ENCODE measurements at places on chromosomes 13 and 19. TPM values are rescaled to one million over a fixed set of nuclear protein-coding genes. Genes with fewer than 3 reads are reported as not detected.

GRCh38 chr13:45705918-45706317 lies 3.8 kb downstream of the CBY2 start:
- H3K4me3 ChIP-seq: no peak overlapping the region
- H3K36me3 ChIP-seq: no peaks in the 10 kb centered on the region
- DNase-seq: no peak
- no peaks in the 10 kb centered on the region for H3K4me1 ChIP-seq

DNA sequence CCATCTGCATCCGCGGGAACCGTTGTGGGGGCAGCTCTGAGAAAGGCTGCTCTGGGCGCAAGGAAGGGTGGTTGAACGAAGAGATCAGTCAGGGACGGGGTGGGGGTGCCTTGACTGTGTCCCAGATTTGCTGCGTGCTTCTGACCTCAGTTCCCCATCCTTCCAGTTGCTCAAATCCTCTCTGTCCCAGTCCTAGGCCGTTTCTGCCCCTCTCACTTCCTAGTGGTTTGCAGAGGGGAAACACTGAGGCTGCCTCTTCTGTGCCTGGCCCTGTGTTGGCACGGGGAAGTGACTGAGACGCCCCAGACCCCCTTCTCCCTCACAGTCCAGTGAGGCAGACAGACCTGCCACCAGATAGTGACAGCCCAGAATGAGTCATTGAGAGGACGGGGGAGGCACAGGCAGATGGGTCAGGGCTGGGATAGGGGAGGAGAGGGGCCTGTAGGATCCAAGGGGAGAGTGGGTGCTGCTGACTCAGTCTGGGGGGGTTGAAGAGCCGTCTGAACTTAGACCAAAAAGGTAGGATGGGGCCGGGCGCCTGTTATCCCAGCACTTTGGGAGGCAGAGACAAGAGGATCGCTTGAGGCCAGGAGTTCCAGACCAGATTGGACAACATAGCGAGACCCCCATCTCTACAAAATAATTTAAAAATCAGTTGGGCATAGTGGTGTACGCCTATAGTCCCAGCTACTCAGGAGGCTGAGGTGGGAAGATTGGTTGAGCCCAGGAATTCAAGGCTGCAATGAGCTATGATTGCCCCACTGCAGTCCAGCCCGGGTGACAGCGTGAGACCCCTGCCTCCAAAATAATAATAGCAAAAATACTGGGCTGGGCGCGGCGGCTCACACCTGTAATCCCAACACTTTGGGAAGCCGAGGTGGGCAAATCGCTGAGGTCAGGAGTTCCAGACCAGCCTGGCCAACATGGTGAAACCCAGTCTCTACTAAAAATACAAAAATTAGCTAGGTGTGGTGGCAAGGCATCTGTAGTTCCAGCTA lies 26.5 kb downstream of the NUMBL start:
- DNase-seq: no peak
- H3K4me1 ChIP-seq: peaks cover 17% of the 10 kb centered on the region
- H3K4me3 ChIP-seq: no peak overlapping the region
- peak overlapping the region; percentile 77 for H3K27ac ChIP-seq
- no peaks in the 10 kb centered on the region for H3K36me3 ChIP-seq

- peaks cover 61% of the 10 kb centered on the region for H3K4me1 ChIP-seq
- H3K27ac ChIP-seq: no peak overlapping the region
- H3K4me3 ChIP-seq: no peak overlapping the region
Observed at GRCh38 chr13:51663973-51664957, 80.0 kb downstream of the WDFY2 start.

DNA sequence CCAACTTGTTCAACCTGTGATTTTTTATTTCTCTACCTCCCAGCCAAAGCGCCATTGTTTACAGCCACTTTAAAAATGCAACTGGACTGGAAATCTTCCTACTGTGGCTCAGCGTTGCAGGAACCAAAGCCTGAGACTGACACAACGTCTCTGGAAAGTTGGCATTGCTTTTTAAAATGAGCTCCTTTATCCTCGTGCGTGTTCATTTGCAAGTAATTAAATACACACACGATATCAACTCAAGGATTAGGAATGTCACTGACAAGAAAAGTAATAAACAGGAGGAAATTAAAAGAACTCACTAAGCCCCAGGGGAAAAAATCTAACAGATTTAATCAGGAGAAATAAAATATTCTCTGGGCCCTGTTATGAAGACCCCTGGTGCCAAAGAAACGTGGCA lies 184.6 kb upstream of the IRS2 start:
- no peak for DNase-seq
- no peak overlapping the region for H3K4me3 ChIP-seq
- H3K27me3 ChIP-seq: no peaks in the 10 kb centered on the region
- H3K27ac ChIP-seq: no peak overlapping the region
- no peaks in the 10 kb centered on the region for H3K36me3 ChIP-seq

- H3K27me3 ChIP-seq: no peaks in the 10 kb centered on the region
- H3K36me3 ChIP-seq: no peaks in the 10 kb centered on the region
- no peak overlapping the region for H3K4me3 ChIP-seq
- DNase-seq: no peak
- no peak overlapping the region for H3K27ac ChIP-seq
Observed at GRCh38 chr19:47633517-47633916, 24.6 kb downstream of the BICRA start.

GRCh38 chr19:1133471-1133929 lies 29.7 kb downstream of the GPX4 start:
- no peak overlapping the region for H3K27ac ChIP-seq
- H3K4me1 ChIP-seq: peaks cover 27% of the 10 kb centered on the region
- no peak overlapping the region for H3K4me3 ChIP-seq
- no peak for DNase-seq

GRCh38 chr13:114144606-114145244 lies 12.3 kb upstream of the RASA3 start:
- peak overlapping the region; percentile 87 for H3K27ac ChIP-seq
- H3K4me1 ChIP-seq: peaks cover 46% of the 10 kb centered on the region
- no peaks in the 10 kb centered on the region for H3K36me3 ChIP-seq
- no peak overlapping the region for H3K4me3 ChIP-seq

DNA sequence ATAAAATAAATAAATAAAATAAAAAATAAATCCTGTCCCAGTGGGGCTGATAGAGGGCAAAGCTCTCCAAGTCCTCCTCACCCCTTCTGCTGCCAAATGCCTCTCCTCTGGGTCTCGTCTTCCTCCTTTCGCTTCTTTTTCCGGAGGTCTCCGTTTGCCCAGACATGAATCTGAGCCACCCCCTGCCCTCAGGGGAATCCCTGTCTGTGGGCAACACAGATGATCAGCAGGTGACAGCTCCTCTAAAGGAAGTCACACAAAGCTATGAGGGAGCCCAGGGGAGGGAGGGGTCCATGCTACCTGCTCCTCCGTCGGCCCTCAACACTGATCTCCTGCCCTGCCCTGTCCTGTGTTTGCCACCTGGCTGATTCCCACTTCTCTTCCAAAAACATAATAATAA lies 479 bp downstream of the TMEM150B start:
- H3K36me3 ChIP-seq: no peaks in the 10 kb centered on the region
- H3K27ac ChIP-seq: no peak overlapping the region
- H3K27me3 ChIP-seq: no peaks in the 10 kb centered on the region
- no peak for DNase-seq

DNA sequence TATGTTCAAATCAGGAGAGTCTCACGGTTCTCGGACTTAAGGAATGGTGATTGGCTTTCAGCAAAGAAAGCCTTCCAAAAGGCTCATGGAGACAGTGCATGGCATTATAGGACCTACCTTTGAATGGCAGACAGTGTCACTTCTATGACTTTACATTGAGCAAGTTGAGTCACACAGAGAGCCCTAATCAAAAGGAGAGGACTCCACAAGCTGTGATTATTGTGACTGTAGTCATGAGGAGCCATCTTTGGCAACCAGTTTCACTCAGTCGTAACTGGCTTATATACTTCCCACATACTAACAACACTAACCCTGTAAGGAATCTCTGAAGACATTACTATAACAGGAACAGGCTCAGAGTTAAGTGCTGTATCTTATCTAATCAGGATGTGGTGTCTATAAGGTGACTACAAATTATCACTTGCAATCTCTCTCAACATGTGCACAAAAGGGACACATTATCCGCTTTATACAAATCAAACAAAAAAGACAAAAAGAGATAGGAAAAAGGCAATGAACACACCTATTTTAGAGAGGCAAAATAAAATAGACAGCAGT lies 6.1 kb downstream of the LGALS14 start:
- no peaks in the 10 kb centered on the region for H3K4me1 ChIP-seq
- H3K36me3 ChIP-seq: no peaks in the 10 kb centered on the region
- no peak overlapping the region for H3K27ac ChIP-seq
- no peak overlapping the region for H3K4me3 ChIP-seq
- no peak for DNase-seq

DNA sequence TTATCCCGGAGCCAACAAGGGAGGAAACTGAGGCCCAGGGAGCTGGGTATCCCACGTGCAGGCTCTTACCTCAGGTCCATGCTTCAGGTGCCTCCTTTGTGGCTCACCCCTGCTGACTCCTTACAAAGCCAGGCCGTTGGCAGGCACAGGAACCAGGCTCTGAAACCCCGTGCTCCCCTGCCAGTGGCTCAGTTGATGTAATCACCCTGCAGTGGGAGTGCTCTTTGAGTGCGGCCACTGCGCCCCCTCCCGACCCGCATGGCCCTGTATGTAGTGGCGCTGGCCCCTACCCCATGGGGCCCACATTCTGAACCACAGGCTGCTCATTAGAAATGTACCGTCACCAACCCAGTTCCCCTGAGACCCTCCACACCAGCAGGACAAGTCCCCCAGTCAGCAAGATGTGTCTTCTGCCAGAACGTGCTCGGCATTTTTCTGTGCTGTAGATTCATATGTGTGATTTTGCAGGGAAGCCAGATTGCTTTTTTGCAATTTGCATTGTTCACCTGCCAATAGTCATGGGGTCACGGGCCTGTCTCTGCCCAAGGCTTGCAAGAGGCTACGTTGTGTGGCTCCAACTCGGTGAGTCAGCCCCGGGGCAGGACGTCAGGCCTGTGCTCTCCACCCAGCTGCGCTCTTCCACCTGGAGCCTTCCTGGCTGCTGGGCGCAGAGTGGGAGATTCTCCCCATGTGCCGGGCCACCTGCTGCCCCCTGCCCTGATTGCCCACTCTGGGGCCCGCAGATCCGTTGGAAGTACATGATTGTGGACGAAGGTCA lies 60.3 kb downstream of the SMARCA4 start:
- peaks cover 5% of the 10 kb centered on the region for H3K4me1 ChIP-seq
- H3K27me3 ChIP-seq: no peaks in the 10 kb centered on the region
- no peak for DNase-seq
- H3K4me3 ChIP-seq: no peak overlapping the region
- no peak overlapping the region for H3K27ac ChIP-seq

GRCh38 chr19:51830274-51830673 lies 35.3 kb downstream of the FPR3 start:
- no peaks in the 10 kb centered on the region for H3K4me1 ChIP-seq
- no peak for DNase-seq
- no peaks in the 10 kb centered on the region for H3K27me3 ChIP-seq

GRCh38 chr13:48094404-48094780 lies 512 bp downstream of the MED4 start:
- H3K4me1 ChIP-seq: peaks cover 37% of the 10 kb centered on the region
- H3K27me3 ChIP-seq: no peaks in the 10 kb centered on the region
- peak overlapping the region; percentile 79 for H3K27ac ChIP-seq
- peak overlapping the region; percentile 99 for H3K4me3 ChIP-seq
- H3K36me3 ChIP-seq: no peaks in the 10 kb centered on the region

DNA sequence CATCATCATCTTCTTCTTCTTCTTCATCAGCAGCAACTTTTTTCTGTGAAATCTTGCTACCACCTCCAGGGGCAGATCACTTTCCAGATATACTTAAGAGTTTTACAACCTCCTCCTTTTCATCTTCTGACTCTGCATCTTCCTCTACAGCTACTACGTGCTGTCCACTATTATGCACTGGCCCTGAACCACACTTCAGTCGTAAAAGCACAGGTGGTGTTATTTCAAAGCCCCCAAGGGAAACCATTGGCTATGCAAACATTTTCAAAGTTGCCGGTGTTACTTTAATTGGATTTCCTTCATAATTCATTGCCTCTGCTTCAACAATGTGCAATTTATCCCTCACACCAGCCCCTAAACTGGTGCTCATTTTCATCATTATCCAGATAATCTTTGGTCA lies 75.0 kb downstream of the POLR1D start:
- no peak overlapping the region for H3K4me3 ChIP-seq
- no peaks in the 10 kb centered on the region for H3K27me3 ChIP-seq
- DNase-seq: no peak
- H3K36me3 ChIP-seq: no peaks in the 10 kb centered on the region
- no peak overlapping the region for H3K27ac ChIP-seq
- no peaks in the 10 kb centered on the region for H3K4me1 ChIP-seq

DNA sequence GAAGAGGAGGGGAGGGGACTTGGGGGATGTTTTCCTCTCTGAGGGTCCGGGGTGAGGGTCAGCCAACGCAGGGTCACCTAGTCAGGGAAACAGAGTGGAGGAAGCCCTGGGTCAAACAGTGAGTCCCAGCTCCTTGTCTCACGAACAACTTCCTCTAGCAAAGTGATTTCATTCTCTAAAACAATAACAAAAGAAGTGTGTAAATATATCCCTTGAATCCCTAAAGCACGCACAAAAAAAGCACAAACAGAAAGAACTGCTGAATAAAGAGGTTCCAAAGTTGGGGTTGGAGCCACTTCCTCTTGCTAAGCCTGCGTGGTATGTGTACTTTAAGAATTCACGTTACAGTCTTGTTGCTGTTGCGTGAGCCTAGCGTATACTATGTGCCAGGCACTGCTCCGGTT lies 1.5 kb upstream of the C5AR2 start:
- no peaks in the 10 kb centered on the region for H3K4me1 ChIP-seq
- H3K27ac ChIP-seq: peak overlapping the region; percentile 75
- H3K27me3 ChIP-seq: no peaks in the 10 kb centered on the region
- no peak overlapping the region for H3K4me3 ChIP-seq
- no peak for DNase-seq
- H3K36me3 ChIP-seq: no peaks in the 10 kb centered on the region

DNA sequence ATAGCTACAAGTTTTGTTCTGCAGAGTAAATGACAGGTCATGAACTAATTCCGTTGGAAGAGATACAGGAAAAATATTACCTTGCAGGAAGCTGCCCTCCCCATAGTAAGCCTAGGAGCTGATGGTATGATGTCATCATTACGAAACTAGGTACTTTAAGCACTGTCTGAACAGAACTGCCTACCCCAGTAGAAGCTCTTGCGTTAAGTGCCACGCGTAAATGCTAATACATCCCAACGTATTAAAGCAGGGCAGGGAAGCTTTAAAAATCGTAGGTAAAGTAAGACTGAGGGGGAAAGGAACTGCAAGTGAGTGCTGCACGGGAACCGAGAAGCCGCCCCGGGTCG lies 572 bp downstream of the UGGT2 start:
- H3K27me3 ChIP-seq: no peaks in the 10 kb centered on the region
- no peaks in the 10 kb centered on the region for H3K36me3 ChIP-seq
- peak overlapping the region; percentile 87 for H3K27ac ChIP-seq
- no peak for DNase-seq
- H3K4me1 ChIP-seq: peaks cover 6% of the 10 kb centered on the region

- DNase-seq: no peak
- H3K27me3 ChIP-seq: no peaks in the 10 kb centered on the region
- H3K36me3 ChIP-seq: no peaks in the 10 kb centered on the region
- no peak overlapping the region for H3K4me3 ChIP-seq
Observed at GRCh38 chr19:47340477-47341208, 8.5 kb upstream of the DHX34 start.

The TMEM221 gene
- total RNA-seq: not detected

The ZNF850 gene
- total RNA-seq: 1.6 TPM

The HCST gene
- not detected for total RNA-seq

The FSTL3 gene
- total RNA-seq: 236 TPM

The CDX2 gene
- 1.3 TPM for total RNA-seq

The ZIC2 gene
- not detected for total RNA-seq

The RDH8 gene
- not detected for total RNA-seq

The IFNL1 gene
- total RNA-seq: not detected

All from body of pancreas (tissue), 4 donors.